ENCODE measurements at places on chromosomes 11 and 22.

DNA sequence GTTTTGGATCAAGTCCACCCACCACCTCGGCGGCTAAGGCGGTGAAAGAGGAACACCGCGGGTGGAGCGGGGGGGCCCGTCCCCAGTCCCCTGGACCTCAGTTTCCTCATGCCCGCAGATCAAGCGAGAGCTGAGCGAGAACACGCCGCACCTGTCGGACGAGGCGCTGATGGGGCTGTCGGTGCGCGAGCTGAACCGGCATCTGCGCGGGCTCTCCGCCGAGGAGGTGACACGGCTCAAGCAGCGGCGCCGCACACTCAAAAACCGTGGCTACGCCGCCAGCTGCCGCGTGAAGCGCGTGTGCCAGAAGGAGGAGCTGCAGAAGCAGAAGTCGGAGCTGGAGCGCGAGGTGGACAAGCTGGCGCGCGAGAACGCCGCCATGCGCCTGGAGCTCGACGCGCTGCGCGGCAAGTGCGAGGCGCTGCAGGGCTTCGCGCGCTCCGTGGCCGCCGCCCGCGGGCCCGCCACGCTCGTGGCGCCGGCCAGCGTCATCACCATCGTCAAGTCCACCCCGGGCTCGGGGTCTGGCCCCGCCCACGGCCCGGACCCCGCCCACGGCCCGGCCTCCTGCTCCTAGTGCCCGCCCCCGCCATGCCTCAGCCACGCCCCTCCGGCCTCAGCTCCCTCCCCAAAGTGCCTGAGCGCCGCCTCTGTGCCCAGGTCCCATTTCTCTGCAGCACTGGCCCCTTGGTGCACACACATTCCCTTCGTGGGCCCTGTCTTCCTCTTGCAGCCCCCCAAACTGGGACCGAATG is 12.7 kb downstream of the MAFF start:
- DNase-seq, result peak; percentile 89

- peak; percentile 85 for DNase-seq
These were observed at the start of gene PPM1F for GRCh38 chr22:21952586-21953571. Gene PPM1F, minus strand, starts transcription at chr22:21952848. Its CDS starts 6,800 bp downstream, at chr22:21946048.

DNA sequence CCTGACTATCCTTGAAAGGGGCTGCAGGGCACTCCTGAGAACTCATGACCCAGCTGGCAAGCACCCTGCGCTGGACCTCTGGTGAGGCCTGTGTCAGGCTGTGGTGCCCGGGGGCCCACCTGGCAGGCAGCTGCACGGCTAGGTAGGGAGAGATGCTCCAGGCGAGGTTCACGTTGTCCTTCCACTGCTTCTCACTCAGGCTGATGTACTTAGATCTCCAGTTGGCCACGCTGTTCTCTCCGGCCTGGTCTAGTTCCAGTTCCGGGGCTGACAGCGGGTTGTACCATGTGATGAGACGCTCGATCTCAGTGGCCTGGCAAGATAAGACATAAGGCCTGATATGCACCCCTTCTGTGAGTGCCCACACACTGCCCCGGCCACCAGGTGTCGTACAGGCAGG is 44.7 kb upstream of the SERPIND1 start:
- DNase-seq, result no peak

DNA sequence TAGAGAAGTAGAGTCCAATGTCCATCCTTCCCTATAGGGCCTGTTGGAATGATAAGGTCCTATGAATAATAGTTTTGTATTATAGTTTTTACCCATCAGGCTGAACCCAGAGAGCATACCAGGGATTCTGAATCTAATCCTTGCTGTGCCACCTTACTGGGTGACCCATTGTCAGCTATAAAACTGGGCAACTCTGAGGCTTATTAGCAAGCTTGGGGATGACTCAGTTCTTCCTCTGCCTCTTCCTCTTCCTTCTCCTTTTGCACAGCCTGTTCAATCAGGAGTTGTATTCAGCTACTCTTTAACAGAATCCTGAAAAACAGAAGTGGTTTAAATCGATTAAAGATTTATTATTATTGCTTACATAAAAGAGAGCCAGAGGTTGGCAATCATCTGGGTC is 8.9 kb downstream of the HEPHL1 start:
- no peak for DNase-seq

DNA sequence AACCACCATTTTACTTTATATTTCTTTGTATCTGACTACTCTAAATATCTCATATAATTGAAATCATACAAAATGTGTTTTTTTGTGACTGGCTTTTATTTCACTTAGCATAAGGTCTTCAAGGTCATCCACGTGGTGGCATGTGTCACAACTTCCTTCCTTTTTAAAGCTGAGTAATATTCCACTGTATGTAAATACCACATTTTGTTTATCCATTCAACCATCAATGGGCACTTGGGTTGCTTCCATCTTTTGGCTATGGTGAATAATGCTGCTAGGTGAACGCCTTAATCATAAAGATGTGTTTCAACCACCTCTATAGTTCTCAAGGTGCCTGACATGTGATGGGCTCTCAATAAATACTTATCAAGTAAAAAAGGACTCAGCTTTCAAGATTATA is 15.5 kb downstream of the RAB30 start:
- no peak for DNase-seq

DNA sequence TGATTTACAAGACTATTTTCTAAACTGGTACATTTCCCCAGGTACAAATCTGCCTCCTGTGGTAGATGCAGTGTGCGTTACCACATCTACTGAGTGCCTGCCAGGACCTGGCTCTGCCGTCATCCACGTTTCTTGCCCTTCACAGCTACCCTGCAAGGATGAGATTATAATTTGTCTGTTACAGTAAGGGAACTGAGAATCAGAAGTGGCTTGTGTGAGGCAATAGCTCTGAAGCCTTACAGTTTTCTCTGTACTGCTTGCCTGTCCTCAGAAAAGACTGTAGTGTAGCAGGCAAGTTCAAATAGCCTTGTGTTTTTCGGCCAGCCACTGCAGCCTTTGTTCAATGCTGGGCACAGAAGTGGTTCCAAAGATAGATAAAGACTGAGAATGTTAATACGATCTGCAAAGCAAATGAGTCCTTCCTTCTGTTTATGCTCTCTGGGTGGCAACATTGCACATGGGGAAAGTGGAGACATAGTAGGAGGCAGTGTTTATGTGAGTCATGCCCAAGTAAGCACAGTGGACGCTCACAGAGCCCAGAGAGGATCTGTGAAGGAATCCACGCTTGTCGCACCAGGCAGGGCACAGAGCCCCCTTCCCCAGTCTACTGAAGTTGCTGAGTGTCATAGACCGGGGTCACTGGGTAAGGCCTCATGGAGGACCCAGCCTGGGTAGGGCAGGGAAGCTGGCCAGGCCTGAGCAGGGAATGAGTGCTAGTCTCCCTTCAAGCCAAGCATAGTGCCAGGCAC is 49.1 kb downstream of the MICAL2 start:
- peak; percentile 45 for DNase-seq

DNA sequence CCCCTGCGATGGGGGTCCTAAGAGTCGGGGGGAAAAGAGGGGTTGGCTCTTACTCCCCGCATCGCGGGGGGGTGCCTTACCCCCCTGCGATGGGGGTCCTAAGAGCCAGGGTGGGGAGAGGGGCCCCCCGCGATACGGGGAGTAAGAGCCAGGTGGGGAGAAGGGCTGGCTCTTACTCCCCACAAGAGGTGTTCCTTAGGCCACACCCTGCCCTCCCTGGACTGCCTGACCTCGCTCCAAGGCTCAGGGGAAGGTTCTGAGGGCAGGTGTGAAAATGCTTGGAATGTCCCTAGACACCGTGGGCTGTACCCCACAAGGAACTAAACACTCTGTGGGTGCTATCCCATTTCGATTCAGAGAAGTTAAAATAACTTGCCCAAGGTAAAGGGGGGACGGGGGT is 7.8 kb downstream of the UNC93B1 start:
- DNase-seq, result no peak

DNA sequence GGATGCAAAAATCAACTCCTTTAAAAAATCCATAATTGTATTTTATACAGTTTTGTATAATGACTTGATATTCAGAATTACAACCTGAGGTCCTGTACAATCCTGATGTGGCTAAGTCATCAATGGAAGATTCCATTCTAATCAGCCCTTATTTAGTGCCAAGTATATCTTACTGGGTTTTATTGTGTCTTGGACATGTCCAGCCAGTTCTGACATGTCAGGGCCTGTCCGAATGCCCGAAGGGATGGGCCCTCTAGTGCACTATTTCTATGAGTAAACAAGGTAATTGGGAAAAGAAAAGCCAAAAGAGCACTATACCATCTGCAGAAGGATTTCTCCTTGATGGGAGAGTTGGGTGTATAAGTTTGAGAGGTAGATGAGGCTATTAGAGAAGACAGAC is 412.9 kb downstream of the METTL15 start:
- DNase-seq, result no peak

- DNase-seq, result peak; percentile 83
These were observed 5.9 kb downstream of the PHOX2A start for GRCh38 chr11:72238040-72238450.

GRCh38 chr11:71477641-71478527 is 24.9 kb downstream of the NADSYN1 start:
- DNase-seq, result no peak

- DNase-seq, result no peak
These were observed 542 bp downstream of the TSSK2 start for GRCh38 chr22:19131685-19132015.

DNA sequence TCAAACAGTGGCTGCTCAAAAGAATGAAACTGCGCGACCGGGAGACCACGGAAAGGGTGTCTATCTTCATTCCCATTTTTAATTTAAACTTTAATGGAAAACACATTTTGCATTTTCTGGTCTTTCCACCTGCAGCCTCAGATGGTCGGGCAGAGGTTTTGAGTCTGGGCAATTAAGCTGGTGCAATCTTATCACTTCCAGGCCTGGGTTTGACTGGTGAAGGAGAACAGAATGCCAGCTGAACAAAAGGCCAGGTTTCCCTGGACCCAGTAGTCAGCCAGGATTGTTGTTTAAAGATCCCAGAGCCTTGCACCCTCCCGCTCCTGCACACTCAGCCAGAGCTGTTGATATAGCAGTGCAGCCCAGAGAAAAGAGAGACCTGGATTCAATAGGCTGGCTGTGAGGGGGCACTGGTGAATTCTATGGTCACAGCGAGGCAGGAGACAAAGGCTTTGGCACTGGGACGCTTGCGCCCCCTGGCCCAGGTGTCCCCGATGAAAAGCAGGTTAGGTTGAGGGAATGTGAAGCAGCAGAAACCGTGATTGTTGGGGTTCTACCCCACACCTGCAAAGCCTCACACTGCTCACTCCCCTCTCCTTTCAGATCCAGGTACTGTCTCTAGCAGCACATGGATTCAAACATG is 83.6 kb downstream of the FLI1 start:
- DNase-seq, result no peak

GRCh38 chr22:50189184-50189848 is 3.6 kb downstream of the TRABD start:
- DNase-seq, result no peak

GRCh38 chr11:63999349-64000025 is 13.2 kb downstream of the OTUB1 start:
- DNase-seq, result peak; percentile 40

DNA sequence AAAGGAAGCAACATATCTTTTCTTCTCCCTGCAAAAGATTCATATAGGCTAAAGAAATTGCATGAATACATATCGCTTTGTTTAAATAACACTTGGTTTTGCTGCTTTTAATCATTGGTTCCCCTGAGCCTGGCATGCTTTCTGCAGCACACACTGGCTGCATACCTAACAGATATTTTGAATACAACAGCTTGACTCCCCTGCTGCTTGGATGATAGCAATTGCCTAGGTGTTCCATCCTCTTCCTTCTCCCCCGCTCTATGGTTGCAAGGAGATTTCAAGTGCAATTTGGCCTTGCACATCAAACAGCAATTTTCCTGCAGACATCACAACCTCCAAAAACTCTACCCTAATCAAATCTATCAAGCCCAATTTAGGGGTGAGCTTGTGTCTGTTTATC is 430.0 kb downstream of the NTM start:
- DNase-seq, result no peak

- DNase-seq, result no peak
These were observed 40.6 kb downstream of the ADAMTS15 start for GRCh38 chr11:130488848-130489584.

DNA sequence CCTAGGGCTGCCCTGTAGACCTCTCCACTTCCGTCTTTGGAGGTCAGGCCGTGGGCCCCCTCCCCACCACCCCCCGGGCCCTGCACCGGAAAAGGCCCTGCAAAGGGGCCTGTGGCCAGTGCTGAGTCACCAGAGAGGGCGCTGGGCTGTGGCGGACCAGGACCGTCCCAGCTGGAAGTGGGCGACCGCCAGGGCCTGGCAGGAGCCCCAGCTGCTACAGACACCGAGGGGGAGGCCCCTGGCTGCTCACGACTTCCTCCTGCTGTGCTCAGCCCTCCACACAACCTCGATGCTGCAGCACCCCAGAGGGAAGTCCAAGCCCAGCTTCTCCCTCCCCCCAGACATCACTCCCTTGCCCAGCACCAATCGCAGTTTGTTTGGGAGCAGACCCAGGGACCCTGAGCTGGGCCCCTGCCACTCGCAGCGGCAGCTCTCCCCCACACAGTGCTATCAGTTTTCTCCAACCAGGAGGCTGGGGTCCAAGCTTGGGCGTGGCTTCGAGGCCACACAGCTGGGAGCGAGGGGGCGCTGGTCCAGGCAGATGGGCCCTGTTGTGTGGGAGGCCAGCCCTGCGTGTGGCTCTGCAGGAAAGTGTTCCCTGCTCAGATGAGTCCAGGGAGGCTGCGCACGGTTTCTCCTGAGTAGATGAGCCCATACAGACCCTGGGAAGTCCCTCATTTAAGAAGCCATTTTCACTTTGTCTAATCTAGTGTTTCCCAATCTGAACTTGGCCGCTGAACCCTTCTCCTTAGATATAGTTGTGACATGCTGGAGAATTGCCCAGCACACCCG is 5.6 kb upstream of the SH3BP1 start:
- DNase-seq, result peak; percentile 69

DNA sequence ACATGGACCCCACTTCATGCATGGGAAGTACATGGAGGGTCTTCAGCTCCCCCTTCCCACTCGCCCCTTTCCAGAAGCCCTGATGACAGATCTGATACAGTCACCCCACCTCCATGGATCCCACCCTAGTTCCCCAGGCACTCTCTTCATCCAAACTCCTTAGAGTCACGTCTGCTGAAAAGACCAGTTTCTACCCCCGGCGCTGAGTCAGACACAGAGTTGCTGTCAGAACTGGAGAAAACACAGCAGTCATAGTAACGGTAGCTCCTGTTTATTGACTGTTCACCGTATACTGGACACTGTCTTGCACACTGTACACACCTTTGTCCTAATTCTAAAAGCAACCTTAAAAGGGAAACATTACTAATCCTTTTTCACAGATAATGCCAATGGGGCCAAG is 29.1 kb downstream of the DRD2 start:
- no peak for DNase-seq

GRCh38 chr22:49879871-49880270 is 26.2 kb downstream of the ZBED4 start:
- no peak for DNase-seq

- no peak for DNase-seq
These were observed 41.4 kb downstream of the NAT10 start for GRCh38 chr11:34146866-34147265.

GRCh38 chr11:117559698-117560097 is 232.0 kb downstream of the CEP164 start:
- no peak for DNase-seq

- no peak for DNase-seq
These were observed 12.9 kb downstream of the GNB1L start for GRCh38 chr22:19841641-19842392.

GRCh38 chr22:21861851-21862250 is 5.6 kb downstream of the MAPK1 start:
- DNase-seq, result peak; percentile 29

- no peak for DNase-seq
These were observed 19.0 kb upstream of the SCGB1A1 start for GRCh38 chr11:62399878-62400266.

Data from erythroblast (primary cell).